ENCODE measurements at places on chromosomes 16 and 17.

GRCh38 chr17:78781104-78781892, 775 bp downstream of the CYTH1 start:
- peak; percentile 58 for DNase-seq

DNA sequence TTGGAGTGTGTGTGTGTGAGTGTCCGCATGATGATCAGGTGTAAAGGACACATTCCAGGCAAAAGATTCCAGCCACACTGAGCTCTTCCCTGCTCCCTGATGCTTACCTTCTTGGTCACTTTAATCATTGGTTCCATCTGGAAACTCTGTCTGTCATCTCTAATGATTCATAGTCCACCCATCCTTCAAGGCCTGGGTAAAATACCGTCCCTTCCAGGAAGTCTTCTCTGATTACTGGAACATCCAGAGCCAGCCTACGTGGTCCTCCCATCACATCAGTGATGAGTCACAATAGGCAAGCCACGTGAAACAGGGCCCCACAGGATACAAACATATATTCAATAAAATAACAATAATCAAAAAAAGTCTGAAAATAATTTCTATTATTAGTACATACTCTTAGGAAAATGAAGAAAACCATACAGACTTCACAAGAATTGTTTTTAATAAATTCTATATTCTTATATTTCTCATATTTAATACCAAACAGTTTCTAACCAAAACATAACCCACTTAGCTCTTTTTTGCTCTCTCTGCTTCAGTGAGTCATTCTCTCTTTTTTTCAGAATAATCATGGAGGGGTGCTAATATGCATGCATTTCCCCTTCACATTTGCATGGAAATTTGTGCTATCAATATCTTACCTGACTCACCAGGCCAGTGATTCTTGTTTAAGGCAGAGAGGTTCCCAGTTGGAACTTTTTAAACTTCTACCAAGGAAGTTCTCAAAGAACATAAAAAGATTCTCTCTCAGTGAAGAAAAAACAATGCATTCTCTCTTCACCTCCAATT, 263.2 kb downstream of the TOX3 start:
- no peak for DNase-seq

DNA sequence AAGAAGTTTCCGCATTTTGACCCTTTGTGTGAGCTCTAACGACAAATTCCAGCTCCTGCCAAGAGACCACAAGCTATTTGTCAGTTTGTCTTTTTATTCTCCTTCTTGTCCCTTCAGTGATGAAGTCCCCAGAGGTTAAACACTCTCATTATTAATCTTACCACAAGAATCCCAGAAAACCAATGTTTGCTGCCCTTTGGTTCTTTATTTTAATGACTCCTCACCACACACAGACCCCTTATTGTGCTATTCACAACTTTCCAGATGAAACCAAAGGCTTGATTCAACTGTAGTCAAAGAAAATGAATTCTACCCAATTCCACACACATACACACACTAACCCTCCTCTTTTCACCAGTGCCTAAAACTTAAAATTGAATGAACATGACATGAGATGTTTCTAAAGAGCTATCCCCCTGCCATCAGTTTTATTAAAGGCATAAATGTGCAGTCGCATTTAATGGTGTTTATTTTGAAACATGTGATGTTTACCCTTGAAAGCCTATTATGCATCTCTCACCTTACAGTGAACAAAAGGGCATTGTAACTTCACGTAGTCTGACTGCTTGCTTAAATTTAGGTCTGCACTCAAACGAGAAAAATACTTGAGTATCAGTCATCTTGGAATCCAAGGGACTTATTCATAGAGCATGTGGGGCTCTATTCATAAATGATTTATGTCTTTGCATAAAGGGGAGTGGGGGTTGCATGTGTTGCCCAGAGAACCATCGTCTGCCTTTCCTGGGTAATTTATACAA, 44.1 kb downstream of the PCTP start:
- DNase-seq: no peak

- DNase-seq: peak; percentile 1
Measured at GRCh38 chr16:73616166-73616753, 568.3 kb upstream of the ZFHX3 start.

DNA sequence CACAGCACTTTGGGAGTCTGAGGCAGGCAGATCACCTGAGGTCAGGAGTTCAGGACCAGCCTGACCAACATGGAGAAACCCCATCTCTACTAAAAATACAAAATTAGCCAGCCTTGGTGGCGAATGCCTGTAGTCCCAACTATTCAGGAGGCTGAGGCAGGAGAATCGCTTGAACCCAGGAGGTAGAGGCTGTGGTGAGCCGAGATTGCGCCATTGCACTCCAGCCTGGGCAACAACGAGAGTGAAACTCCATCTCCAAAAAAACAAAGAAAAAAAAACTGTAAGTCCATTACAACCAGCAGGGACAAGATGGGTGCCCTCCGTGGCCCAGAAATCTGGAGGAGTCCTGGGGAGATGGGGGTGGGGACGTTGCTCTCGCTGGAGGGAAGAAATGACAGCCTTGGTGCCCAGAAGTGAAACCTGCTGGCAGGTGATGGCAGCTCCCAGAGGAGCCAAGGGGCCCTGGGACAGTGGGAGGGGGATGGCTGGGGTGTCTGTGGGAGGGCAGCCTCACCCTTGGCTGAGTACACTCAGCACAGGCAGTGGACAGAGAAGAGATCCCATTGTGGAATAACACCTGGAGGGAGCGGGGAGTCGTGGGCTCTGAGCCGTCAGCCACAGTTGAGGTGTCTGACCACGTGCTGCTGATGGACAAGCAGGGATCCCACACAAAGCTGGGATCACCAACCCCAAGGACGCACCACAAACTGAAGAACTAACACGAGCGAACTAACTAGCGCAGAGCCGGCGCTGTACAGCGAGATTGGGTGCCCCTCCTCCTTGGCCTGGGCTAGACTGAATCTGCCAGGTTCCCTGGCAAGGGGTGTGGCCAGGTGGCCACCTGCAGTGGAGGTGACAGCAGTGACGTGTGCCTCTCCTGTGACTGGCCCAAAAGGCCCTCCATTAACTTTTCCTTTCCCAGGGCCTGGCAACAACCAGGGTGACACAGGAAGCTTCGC, 46.9 kb upstream of the BAHCC1 start:
- no peak for DNase-seq

DNA sequence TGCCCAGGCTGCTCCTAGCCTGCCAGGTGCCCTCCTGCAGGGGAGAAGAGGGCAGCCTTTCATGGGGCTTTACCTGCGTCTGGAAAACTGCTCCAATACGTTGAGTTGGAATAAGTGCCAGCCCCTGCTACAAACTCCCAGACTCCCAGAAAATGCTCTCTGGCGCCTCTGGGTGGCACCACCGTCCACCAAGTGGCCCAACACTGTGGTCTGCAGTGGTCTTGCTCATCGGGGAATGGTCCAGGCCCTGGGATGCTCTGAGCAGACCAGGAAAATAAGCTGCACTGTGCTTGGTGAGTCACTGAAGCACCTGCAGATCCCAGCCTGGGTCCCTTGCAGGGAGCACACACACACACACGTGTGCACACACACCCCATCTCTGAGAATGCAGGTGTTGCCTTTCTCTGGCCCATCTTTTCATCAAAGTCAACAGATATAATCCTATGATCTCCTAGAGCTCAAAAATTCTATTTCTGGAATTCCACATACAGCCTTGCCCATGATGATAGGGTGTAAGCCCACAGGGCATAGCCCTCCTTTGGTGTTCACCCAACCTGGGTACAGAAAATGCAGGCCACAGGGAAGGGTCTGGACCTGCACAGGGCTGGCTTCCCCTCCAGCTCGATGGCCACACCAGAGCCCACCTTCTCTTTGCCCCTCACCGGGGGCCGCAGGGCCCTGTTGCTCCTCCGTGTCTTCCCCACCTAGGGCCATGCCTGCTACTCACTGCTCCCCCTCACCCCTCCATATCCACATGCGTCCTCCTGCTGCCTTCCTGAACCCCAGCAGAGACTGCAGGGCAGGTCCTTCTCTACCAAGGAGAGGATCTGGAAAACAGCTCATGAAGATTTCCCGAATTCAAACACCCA, 20.5 kb downstream of the CDIP1 start:
- DNase-seq: peak; percentile 77

DNA sequence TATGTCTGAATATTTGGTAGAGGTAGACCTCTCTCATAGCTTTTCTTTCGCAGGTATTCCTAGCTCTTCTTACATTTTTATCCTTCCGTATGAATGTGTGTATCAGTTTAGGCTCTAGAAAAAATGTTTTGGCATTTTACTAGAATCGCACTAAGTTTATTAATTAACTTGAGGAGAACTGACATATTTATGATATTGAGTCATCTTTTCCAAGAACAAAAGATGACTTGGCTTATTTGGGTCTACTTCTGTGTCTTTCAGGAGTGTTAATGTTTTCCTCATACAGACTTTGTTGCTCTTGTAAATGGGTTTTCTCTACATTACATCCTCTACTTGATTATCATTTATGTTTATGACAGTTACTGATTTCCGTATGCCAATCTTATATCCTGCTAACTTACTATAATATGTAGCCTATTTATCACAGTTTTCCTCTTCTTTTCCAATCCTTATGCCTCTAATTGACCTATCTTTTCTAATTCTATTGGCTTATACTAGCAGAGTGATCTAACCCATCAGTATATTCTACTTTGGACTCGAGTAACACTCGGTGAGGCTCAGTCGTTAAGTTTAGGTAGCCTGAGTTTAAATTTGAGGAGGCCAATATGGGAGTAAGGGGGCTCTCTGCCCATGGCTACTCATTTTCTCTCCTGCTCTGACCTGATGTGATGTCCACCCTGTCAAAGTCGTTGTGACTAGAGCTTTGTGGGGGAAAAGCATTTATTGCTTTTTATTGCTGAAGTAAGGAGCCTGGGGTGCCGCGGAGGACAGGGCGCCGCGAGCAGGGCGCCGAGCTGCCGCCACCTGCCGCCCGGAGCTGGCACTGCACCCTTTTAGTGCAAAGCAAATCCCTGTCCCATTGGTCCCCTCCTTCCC, 20.0 kb downstream of the ST6GALNAC1 start:
- DNase-seq: peak; percentile 76

- no peak for DNase-seq
Measured at GRCh38 chr17:46878055-46878454, 26.7 kb downstream of the WNT9B start.

GRCh38 chr16:57912529-57913260, 58.2 kb downstream of the CNGB1 start:
- no peak for DNase-seq

GRCh38 chr17:41256291-41256685, 1.1 kb downstream of the KRTAP9-9 start:
- no peak for DNase-seq

DNA sequence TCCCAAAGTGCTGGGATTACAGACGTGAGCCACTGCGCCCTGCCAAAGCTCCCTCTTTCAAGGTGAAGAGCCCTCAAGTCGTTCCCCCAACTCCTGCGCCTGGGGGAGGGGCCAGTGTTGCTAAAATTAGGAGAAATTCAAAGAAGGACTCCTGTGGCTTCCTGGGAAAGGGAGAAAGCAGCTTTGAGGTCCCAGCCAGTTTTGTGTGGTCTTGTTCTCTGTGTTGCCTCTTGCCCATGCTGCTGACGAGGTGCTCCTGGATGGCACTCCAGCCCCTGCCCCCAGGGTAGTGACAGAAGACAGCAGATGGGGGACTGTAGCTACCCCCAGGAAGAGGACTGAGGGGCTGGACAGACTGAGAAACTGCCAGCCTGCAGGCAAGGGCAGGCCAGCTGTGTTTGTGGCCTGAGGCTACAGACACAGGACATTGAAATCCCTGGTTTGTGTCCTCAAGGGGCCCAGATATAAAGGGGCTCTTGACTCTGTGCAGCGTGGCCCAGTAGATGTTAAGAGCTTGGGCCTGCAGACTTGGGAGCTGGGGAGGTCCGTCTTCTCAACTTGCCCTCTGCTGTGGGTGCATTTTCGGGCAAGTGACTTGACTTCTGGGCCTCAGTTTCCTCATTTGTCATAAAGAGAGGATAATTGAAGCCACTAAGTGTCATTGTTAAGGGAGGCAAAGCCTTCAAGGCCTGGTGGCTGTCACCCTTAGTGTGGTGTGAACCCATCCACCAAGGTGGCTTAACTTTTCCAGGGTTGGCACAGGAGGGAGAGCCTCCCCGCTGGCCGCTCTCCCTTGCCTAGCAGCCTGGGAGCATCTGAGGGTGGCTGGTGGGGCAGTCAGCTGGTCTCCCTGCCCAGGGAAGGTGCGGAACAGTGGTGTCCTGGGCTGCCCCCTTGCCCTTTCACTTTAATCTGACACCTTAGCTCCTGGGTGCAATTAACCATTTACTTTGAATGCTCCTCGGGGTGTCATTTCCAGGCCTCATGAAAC, 4.1 kb downstream of the UBALD2 start:
- no peak for DNase-seq

GRCh38 chr16:62597875-62598274, 561.6 kb upstream of the CDH8 start:
- no peak for DNase-seq

- no peak for DNase-seq
Measured at GRCh38 chr16:65773301-65773874, 593.1 kb upstream of the CDH5 start.

DNA sequence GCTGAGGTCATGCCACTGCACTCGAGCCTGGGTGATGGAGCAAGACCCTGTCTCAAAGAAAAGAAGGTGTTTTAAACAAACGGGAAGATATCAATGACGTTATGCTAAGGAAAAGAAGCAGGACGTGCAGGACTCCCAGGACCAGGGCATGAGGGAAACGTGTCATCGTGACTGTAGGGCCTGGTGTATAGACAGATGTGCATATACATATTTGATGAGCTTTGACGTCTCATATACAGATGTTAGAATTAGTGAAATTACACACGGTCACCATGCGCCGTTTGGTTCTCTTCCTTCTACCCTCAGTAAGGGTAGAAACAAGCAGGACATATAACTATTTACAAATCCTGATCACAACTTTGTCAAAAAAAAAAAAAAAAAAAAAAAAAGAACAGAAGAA, 17.6 kb upstream of the PVALEF start:
- no peak for DNase-seq

GRCh38 chr17:8220783-8221662, 10.6 kb upstream of the AURKB start:
- DNase-seq: peak; percentile 97

- DNase-seq: peak; percentile 74
Measured at GRCh38 chr16:82043680-82044584, 8.9 kb downstream of the HSD17B2 start.

Measured in NCI-H82 (cell line).